ENCODE measurements at places on chromosomes 13 and 19.

DNA sequence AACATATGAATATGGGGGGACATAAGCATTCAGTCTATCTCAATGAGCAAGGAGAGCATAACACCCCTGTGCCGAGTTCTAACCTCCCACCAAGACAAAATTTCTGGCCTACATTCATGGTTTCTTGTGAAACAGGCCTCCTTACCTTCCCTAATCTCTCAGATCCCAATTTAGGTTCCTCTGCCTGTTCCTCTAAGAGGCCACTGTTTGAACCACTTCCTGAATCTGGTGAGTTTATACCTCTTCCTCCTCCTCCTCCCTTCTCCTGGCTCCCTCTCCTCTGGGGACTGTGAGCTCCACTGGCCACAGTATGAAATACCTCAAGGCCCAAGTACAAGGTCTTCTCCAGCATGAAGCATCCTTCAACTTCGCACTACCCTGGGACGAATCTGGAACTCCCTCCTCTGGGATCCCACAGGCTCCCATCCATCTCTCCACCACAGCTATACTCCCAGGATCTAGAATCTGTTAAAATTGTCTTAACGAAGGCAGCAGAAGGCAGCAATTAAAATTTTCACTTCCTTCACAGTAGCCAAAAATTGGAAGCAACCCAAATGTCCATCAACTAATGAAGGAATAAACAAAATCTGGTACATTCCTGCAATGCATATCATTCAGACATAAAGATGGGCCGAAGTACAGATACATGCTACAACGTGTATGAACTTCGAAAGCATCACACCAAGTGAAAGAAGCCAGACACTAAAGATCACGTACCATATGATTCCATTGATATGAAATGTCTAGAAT, 7.8 kb upstream of the SIGLECL1 start:
- DNase-seq: no peak

DNA sequence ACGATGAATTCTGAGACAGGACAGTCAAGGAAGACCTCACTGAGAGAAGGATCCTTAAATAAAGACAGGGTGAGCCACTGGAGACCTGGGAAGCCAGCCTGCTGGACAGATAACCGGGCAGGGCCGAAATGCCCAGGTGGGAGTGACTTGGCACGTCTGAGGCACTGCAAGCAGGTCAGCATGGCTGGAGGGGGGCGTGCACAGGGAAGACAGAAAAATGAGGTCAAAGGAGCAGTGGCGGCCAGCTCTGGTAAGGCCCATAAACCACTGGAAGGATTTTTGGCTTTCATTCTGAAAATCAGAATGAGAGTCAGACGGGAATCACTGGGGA, 5.8 kb upstream of the ATP1A3 start:
- no peak for DNase-seq

- no peak for DNase-seq
These were observed 4.5 kb upstream of the ADAMTS10 start for GRCh38 chr19:8615024-8615423.

DNA sequence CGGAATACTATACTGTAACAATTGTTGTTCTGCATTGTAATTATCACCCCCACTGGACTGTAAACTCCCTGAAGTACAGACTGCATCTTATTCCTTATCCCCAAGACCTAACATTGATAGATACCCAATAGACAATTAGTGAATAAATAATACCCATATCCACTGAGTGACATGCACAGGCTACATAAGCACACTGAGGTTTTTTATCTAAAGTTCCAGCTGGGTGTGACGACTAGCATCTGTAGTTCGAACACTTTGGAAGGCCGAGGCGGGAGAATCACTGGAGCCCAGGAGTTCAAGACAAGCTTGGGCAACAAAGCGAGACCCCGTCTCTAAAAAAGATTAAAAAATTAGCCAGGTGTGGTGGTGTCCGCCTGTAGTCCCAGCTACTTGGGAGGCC, 2.5 kb downstream of the KPNA3 start:
- DNase-seq: no peak

DNA sequence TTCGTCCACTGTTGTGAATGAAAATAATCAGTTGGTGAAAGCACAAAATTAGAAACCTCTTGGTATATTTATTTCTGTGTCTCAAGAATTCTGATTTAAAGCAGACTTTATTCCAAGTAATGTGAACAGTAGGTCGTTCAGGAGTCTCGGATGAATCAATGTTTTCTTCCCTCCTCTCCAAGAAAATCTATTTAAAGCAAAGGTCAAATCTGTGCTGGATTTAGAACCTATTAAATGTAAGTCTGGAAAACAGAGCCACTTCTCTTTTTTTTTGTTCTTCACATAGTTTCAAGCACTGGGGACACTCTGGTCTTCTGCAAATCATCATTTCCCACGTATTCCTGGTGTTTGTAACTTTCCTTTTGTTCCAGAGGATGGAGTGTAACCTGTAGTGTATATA, 312.7 kb downstream of the ATP8A2 start:
- DNase-seq: no peak

DNA sequence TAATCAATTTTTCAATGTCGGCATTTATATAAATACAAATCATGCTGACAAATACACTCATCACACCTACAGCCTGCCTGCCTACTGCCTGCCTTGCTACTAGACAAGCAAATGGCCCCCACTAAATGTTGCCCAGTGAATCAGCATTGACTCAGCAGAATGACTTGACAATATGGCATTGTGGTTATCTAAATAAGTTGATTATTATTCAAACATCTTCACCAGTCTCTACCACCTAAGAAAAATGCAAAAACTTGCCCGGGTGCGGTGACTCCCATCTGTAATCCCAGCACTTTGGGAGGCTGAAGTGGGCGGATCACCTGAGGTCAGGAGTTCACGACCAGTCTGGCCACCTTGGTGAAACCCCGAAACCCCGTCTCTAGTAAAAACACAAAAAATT, 296.1 kb downstream of the PCDH9 start:
- DNase-seq: no peak

- no peak for DNase-seq
These were observed 14.2 kb downstream of the FBXO46 start for GRCh38 chr19:45716359-45717130.

GRCh38 chr13:113273851-113274590, 23.0 kb upstream of the LAMP1 start:
- DNase-seq: no peak

DNA sequence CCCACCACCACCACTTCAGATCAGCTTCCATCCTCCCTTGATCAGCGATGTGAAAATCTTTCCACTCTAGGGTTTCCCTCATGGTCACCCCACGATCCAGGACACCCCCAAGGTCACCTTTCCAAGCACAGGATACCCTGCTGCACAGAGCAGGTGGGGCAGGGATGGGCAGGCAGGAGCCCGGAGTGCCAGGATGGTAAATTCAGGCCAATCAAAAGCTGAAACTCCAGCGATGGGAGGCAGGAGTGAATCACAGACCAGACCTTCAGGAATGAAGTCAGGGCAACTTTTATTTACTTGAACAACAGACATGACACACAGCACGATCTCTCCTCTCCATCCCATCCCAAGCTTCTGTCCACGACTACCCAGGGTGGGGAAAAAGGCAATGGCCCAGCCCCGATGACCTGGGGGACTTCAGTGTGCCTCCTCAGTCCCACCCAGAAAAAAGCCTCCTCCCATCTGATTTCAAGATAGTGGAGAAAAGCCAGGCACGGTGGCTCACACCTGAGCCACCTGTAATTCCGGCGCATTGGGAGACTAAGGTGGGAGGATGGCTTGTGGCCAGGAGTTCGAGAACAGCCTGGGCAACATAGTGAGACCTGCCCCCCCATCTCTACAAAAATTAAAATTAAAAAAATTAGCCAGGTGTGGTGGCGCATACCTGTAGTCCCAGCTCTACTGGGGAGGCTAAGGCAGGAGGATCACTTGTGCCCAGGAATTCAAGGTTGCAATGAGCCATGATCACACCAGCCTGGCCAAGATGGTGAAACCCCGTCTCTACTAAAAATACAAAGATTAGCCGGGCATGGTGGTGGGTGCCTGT, 39.2 kb downstream of the ZSWIM4 start:
- no peak for DNase-seq

GRCh38 chr19:29381353-29382203, 144.2 kb upstream of the VSTM2B start:
- no peak for DNase-seq

DNA sequence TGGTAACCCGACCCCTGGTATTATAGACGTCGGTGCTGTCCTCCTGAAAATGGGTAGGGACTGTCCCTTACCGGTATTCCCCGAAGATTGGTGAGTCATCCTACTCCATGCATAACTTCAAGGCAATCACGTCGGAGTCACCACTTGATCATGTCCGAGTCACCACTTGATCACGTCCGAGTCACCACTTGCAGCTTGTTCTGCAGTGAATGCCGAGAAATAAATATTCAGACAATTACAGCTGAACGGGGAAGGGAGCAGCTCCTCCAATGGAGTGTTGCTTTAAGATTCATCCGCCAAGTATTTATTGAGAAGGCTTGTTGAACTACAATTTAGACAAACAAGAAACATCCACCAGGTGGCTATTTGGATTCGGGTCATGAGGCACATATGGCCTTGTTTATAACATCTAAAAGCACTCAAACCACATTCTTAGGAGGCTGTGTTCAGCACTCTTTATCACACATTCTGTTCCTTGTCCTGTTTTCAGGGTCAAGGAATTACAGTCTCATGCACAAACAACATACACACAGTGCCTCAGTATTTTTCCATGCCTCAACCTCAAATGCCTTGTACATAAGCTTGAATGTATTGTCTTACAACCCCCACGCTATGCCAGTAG, 43.1 kb downstream of the ZNF726 start:
- DNase-seq: no peak

- no peak for DNase-seq
These were observed 2.1 kb downstream of the CEBPA start for GRCh38 chr19:33300009-33300893.

GRCh38 chr13:34243403-34243802, 425.5 kb downstream of the RFC3 start:
- no peak for DNase-seq

DNA sequence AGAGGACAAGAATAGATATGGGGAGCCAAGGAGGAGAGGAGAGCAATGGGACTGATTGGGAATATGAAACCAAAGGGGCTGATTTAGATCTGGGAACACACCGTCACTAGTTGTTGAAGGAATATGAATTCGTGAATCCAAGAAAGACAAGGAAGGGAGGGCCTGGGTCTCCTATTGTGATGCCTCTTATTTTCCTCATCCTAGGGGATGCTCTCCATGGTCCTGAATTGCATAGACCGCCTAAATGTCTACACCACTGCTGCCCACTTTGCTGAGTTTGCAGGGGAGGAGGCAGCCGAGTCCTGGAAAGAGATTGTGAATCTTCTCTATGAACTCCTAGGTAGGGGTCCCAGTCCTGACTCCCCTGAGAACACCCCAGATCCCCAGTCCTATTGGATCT, 21.5 kb downstream of the RYR1 start:
- DNase-seq: no peak

GRCh38 chr19:43618921-43619261, 538 bp downstream of the ZNF428 start:
- DNase-seq: no peak

DNA sequence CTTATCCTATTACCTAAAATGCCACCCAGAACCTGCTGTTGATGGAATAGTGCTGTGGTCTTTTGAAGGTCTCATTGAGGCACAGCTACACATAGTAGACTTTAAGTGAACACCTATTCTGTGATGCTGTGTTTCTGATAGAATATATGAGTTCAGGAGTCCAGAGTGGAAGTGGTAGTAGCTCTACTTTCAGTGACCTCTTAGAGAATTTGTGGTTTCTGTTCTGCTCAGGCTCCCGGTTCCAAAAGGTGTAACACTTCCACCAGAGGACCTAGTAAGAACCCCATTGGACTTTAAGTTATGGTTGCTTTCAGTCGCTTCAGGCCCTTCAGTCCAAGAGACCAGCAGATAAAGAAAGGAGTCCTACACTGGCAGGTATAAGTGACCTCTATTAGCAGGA, 11.4 kb upstream of the MYCBP2 start:
- no peak for DNase-seq

DNA sequence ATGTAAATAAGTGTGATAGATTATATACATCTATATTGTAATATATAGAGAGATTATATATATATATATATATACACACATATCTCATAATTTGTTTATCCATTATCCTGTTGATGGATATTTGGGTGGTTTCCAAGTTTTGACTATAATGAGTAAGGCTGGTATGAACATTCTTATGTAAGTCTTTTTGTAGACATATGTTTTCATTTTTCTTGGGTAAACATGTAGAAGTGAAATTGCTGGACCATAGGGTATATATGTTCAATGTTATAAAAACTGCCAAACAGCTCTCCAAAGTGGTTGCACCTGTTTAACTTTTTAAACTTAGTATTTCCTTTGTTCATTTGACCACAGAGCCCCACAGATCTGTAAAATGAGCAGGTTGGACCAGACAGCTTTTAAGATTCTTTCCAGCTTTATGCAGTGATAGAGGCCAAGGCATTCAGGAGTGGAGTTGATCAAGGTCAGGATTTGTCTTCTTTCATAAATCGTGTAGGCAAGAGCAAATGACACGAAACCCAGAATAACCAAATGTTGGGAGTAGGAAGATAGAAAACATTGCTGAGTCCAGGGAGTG, 21.7 kb upstream of the KATNAL1 start:
- no peak for DNase-seq

GRCh38 chr19:28847468-28847867, 365.5 kb downstream of the UQCRFS1 start:
- DNase-seq: no peak

GRCh38 chr13:76944456-76944855, 3.9 kb upstream of the ACOD1 start:
- DNase-seq: no peak

- no peak for DNase-seq
These were observed 6.5 kb upstream of the HNRNPM start for GRCh38 chr19:8438236-8438635.

- no peak for DNase-seq
These were observed 6.6 kb upstream of the FLT1 start for GRCh38 chr13:28501547-28501946.

DNA sequence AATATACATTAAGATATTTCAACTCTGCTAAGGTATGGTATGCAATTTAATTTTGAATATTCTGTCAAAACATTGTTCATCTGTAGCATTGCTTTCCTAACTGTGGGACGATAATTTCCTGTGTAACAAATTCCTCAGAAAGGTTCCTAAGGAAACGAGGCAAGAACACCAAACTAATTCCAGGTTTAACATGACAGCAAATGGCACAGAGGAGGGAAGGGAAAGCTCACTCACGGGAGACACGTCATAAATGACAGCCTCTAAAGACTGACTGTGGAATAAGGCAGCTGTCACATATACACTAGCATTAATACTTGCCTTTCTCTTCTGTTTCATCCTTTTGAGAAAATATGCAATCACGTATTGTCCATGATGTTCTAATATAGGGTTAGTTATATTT, 380.6 kb downstream of the LIG4 start:
- no peak for DNase-seq

GRCh38 chr19:38806371-38806770, 6.4 kb downstream of the LGALS4 start:
- DNase-seq: no peak

DNA sequence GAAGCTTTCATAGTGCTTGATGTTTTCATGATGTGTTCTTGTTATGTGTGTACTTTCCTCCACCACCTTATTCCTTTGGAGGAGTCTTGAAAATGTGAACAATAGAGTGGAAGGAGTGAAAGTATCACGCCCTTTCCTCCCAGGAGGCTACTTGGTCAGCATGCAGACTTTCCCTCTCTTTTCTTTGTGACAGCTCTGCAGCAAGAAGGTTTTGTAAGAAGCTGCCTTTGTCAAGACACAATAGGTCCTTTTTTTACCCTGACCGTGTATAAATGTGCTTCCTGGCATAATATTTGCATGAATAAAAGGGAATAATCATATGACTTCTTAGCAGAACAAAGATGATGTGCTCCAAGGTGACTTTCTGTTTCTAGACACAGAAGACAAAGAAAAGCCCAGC, 882.6 kb upstream of the SLITRK5 start:
- no peak for DNase-seq
